Hepatocyte (in vitro differentiated cells): ENCODE measurements at places on chromosomes 7 and 10. TPM values are rescaled to one million over a fixed set of nuclear protein-coding genes. Genes with fewer than 3 reads are reported as not detected.

The SLC18A2 gene
- polyA plus RNA-seq = 0.84 and 1.6 TPM in 2 replicates

The TCAF2 gene
- polyA plus RNA-seq = 1.4 and 1.7 TPM in 2 replicates

DNA sequence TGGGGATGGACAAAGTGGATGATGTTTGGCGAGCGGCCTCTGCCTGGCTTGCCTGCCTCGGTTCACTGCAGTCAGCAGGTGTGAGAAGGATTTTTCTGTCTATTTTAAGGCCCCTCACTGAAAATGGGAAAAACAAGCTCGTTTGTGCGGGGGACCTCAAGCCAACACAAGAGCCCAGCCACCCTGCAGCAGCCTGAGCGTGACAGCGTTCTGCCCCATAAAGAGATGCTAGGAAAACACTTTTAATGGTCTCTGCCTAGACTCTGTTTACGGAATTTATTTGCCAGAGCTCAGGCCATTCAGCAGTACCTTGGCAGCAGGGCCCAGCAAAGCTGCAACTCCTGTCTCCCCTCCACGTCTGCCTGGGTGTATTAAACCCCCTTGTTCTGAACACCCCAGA, 131.7 kb downstream of the GRK5 start:
- no peak for DNase-seq

DNA sequence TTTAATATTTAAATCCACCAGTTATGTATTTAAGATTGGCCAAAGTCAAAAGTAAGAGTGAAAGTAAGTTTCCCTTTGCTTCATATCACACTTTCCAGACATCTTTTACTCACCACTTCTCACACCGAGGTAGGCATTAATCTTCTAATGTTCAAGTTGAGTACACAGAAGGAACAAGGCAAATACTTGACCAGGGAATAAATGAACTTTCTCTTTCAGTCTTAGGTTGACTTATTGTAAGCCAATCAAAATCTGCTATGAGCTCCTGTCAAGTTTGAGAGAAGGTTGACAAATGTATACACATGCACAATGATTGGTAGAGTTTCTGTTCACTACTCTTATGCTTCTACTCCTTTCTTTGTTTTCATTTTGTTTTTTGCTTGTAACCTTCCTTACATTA, 842.5 kb downstream of the REEP3 start:
- no peak for DNase-seq

- DNase-seq = no peak
Measured at GRCh38 chr10:4676566-4676965, 149.4 kb upstream of the AKR1E2 start.
